ENCODE measurements at places on chromosomes 5 and 9.

DNA sequence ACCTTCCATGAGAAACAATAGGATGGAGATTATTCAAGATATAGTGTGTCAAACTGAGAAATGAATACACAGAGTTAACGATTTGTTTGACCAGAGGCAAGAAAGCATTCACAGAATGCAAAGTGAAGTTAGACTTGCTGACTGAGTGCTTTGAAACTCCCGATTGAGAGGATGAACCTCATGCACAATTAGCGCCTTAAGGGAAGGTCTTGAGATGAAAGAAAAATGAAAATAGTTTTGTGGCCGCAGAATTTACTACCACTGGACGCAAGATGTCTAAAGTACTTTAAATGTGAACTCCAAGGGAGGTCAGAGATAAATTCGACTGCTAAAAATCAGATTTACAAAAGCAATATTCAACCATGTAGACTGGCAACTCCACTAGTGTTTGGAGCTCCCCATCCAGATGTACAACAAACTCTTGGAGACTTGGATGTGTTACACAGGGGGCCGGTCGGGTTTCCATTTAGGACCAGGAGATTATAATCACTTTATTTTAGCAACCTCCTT lies 707 bp upstream of the RIMOC1 start:
- no peak for DNase-seq

DNA sequence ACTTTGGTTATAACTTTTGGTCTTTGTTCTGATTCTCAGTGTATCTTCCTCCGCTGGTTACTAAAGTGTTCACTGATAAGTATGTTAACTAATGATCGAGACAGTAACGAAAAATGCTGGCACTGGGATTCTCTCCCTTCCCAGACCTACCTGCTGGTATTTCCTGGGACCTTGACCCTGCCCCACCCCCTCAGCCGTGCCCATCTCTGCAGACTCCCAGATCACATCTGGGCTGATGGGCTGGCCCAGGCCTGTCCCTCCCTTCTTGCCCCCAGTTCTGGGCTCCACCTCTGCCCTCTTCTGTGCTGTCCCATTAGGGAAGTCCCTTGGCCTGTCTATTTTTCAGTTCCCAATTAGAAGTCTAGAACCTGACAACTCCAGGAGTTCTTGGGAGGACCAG lies 46.9 kb downstream of the NEURL1B start:
- DNase-seq = no peak

DNA sequence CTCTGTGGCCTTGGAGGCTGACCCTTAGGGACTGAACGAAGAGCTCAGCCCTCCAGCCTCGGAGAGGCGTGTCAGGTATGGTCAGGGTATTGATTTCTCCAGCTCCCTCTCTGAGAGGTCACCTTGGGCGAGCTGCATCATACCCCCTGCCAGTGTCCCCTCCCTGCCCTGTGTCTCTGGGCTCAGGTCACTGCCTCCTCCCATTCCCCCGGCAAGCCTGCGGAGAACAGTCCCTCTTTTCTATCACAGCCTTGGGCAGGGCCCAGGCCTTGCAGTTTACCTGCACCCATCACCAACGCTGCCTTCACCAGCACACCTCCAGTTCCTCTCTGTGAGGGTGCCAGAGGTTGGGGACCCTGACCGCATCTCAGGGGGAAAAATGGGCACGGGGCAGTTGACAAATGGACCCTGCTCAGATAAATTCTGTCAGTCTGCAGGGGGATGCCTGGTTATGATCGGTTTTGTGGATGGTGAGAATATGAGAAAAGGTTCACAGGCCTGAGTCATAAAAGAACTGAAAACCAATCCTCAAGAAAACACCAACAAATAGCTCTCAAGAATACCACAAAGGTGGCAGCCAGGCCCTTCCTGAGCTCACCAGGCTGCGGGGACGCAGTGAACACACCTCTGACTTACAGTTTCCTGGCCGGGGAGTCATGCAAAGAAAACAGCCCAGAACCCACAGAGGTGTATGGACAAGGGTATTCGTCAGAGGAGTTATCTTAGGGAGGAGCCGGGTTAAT lies 24.7 kb upstream of the RXRA start:
- DNase-seq = no peak

- DNase-seq = no peak
Measured at GRCh38 chr9:36597412-36598178, 24.9 kb downstream of the MELK start.

DNA sequence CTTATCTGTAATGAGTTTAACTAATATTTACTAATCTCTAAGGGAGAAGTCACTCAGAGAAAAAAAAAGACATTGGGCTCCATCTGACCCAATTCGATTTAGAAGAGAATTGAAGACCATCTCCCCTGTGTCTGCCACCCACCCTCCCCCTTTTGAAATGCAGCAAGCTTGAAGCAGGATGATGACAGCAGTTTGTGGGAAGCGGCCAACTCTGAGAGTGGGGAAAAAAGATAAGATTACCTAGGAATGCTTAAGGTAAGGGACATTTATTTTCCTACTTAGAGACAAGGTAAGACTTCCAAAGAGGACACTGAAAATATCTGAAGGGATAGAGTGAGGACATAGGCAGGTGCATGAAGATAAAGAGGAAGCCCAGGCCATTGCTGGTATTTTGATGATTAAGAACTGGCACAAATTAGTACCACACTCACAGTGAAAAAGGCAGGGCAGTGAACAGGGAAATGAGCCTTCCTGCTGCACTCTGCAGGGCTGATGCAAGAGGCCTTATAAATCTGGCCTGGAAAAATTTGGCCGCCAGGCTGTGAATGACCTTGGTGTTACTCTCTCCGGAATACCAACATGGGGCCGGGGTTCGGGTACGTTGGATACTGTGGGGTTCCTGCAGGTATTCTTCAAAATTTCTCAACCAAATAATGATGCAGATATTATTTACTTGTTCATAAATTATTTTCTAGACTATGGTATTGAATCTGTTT lies 42.3 kb downstream of the HTR1A start:
- DNase-seq = no peak

DNA sequence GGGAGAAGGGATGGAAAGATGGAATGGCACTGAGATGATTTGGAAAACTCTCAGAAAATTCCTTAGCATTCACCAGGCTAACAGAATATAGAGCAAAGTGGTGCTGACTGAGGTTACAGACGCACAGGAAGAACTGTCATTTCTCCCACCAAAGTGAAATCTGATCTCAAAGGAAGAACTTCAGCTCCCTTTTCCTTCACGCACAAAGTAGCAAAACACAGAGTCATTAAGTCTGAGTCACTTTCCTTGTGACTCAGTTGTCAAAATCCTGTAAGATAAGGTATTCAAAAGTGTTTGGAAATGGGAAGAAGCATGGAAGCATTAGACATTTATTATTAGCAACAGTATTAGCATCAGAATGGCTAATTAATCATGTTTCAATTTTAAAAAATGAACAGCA lies 11.7 kb downstream of the MPDZ start:
- no peak for DNase-seq

DNA sequence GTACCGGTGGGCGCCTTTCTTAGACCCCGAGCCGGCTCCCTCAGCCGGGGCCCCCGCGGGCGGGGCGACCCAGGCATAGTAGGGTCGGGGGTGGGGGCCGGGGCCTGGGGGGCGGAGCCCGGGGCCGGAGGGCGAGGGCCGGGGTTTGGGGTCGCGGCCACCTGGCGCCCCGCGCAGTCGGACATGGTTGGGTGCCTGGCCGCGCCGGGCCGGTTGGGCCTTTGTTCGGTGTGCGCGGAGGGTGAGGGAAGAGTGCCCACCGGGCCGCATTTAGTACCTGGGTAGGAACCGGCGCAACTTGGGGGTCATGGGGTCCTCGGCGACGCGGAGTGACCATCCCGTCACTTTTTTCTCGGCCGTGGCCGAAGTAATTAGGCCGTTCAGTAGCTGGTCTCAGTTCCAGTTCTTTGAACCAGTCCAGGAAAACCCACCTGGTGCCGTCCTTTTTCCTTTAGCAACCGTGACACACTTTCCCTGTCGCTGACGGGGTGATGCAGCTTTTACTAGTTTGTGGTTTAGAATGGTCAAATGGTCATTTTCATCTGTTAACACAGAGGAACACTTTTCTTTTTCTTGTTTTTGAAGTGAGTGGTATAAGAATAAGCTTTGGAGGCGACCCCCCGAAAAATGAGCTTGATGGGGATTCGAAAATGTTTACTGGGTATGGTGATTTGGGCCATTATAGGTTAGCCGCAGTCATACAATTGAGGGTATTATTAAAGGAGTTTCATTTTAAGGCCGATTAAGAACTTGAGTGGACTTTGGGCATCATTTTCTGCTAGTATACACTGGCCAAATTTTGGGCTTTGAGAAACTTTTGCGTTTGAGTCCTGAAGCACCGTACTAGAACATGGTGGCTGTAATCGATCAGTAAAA lies 589 bp downstream of the CKS2 start:
- DNase-seq = no peak

DNA sequence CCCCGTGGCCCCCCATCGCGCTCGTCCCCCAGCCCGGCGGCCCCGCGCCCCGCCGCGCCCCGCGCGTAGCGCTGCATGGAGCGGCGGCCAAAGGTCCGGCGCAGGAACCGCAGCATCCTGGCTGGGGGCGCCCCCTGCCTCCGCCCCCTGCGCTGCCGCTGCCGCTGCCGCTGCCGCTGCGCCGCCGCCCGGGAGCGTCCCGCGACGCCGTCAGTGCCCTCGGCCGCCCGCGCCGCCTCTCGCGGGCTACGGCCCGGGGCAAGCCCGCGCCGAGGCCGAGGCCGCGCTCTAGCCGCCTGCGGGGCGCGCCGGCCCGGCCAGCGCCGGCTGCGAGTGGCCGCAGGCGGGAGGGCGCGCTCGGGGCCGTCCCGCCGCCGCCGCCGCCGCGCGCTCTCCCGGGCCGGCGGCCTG lies 523 bp downstream of the EPB41L4B start:
- no peak for DNase-seq

GRCh38 chr5:111697215-111697614 lies 59.8 kb downstream of the NREP start:
- DNase-seq = no peak

DNA sequence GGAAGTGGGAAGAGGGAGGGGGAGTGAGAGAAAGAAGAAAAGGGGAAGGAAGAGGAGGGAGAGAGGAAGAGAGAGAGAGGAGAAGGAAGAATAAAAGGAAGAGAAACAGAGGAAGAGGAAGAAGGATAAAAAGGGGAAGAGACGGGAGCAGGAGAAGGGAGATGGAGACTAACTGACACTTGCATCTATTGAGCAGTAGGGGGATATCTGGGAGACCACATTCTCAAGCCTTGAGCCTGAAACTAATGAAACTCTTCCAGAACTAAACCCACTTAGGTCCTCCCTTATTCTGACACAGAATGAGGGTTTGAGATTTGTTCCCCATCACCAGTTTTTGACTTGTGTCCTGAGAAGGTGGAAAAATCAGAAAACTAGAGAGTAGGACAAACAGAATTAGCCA lies 533.3 kb downstream of the CDH12 start:
- DNase-seq = no peak

DNA sequence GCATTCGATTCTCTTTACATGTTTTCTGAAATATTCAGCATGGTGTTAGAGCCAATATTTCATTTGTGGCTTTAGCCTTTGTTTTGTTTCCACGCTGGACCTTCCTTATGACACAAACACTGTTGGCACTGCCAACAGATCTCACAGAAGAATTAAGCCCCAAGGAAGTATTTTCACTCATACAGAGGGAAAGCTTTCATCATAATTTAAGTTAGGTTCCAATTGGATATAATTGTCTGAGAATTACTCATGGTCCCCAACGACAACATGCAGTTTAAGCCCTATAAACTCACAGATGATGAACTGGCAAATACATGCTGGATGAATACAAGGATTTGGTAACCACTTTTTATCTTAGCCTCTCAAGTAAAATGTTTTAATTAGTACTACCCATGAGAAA lies 259.5 kb downstream of the EBF1 start:
- DNase-seq = no peak

DNA sequence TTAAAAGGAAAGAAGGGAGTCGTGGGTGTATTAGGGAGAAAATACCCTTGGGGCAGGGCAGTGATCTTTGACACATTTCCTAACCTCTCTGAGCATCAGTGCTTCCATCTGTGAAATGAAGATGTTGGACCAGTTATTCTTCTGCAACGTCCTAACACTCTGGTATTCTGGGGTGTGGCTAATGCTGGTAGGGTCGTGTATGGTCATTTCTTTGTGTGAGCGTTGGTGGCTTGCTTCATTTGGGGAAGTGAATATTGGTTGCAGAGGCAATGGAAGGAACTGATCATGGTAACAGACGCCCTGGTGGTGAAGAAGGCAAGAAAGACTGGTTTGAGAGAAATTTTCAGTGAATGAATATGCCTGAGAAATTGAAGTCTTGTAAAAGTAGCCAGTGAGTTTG lies 67.9 kb upstream of the TTC23L start:
- DNase-seq = no peak

GRCh38 chr9:91055845-91056244 lies 254.2 kb downstream of the SYK start:
- DNase-seq = no peak

DNA sequence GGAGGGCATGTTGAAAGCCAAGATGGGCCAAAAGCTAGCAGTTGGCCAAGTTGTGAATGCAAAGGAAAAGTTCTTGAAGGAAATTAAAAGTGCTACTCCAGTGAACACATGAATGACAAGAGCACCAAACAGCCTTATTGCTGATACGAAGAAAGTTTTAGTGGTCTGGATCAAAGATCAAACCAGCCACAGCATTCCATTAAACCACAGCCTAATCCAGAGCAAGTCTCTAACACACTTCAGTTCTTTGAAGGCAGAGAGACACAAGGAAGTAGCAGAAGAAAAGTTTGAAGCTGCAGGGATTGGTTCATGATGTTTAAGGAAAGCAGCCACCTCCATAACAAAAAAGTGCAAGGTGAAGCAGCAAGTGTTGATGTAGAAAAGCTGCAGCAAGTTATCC lies 71.6 kb downstream of the ERCC6L2 start:
- no peak for DNase-seq

GRCh38 chr9:99903393-99903792 lies 3.1 kb upstream of the STX17 start:
- DNase-seq = no peak

DNA sequence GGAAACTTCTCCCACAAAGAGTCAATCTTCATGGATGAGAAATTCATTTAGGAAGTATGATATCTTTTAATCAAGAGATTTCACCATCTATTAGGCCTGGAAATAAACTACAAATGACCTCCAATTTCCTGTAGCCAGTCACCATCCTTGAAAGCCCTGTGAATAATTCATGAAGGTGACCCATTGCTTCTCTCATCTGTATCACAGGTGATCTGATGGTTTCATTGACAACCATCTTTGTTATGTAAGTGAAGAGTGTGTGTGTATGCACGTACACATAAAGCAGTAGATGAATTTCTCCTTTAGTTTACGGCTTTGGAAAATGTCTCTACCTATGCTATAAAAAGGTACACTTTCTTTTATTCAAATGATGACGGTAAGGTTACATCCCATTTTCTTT lies 644.1 kb upstream of the KLF4 start:
- no peak for DNase-seq

DNA sequence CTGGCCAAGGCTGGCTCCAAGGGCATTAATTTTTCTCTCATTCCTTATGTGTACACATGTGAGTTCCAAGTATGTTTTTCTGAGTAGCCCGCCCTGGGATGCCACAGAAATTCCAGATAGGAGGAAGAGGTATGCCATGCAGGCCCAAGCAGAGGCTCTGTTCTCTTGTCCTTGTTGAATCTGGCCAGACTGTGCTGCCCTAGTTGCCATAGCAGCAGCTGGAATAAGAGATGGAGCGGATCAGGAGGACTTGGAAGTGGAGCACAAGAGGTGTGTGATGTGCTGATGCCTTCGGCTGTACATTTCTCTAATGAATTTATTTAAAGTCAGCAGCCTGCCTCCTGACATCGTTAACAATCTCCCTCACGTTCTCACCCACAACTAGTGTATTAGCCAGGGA lies 235.6 kb upstream of the RPS23 start:
- peak; percentile 60 for DNase-seq

Measured in H9 (cell line).